Stimulated activated CD4-positive, alpha-beta T cell treated with anti-CD3 and anti-CD28 coated beads, Interleukin-12 subunit alpha, Interleukin-12 subunit beta, amount 100 ng/mL, for 24 hours (primary cell): ENCODE measurements at places on chromosomes 5 and 9.

GRCh38 chr5:156331181-156331580, 4.2 kb downstream of the SGCD start:
- DNase-seq: no peak

DNA sequence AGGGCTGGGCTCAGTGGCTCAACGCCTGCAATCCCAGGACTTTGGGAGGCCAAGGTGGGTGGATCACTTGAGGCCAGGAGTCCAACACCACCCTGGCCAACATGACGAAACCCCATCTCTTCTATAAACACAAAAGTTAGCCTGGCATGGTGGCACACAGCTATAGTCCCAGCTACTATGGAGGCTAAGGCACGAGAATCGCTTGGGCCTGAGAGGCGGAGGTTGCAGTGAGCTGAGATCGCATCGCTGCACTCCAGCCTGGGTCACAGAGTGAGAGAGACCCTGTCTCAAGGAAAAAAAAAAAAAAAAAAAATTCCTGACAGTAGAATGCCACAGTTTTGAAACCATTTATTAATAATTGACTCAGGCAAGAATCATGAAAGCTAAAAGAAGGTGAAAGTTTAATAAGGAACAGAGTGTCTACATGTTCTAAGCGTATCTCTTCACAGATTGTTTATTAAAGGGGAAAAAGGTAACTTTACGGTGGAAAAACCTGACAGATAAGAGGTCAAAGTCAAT, 5.7 kb upstream of the PTGR1 start:
- DNase-seq: no peak

- DNase-seq: no peak
Observed at GRCh38 chr9:35905912-35906679, at the start of gene HRCT1. Gene HRCT1, plus strand, starts transcription at chr9:35906202. Its CDS starts 86 bp downstream, at chr9:35906288.

DNA sequence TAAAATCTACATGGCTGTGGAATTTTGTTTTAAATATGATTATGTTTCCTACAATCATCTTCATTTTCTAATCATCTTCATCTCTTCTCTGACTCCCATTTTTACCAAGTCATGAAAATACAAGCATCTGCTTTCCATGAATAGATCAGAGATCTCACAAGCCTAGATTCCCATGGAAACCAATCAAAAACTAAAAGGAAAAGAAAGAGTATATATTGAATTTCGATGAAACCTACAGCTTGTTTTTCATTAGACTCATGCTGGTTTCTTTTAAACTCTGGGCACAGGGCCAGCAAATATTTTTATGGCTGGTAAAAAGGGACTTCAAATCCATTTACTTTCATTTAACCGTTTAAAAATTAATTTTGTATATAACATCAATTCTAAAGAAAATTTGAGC, 51.2 kb downstream of the INVS start:
- no peak for DNase-seq

- no peak for DNase-seq
Observed at GRCh38 chr9:92275541-92275940, 18.0 kb downstream of the IARS1 start.

DNA sequence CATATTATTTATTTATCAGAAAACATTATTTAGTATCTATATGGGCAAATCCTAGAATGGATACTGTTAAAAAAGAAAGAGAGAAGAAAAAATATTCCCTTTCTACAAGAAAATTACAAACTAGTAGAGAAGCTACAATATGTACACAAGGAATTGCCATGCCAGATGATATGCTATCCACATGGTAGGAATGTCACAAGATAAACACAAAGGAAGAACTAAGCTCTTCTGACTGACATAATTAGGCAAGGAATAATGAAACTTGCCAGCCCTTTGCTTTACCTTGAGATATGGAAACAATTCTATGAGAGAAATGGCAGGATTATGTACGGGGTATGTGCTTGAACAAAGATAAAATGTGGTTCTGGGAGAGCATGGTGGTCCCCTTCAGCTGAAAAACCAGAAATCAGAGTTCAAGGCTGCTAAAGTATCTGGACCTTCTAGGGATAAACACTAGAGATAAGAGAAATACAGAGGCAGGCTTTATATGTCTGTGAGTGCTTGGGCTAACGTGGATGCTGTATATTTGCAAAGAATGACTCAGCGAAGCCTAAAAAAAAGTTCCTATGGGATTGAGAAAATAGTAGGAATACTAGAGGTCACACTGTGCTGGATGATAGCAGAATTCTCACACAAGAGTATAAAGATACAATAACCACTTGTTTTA, 451.6 kb downstream of the TLE1 start:
- no peak for DNase-seq

GRCh38 chr5:56698463-56699381, 116.6 kb upstream of the MAP3K1 start:
- no peak for DNase-seq

DNA sequence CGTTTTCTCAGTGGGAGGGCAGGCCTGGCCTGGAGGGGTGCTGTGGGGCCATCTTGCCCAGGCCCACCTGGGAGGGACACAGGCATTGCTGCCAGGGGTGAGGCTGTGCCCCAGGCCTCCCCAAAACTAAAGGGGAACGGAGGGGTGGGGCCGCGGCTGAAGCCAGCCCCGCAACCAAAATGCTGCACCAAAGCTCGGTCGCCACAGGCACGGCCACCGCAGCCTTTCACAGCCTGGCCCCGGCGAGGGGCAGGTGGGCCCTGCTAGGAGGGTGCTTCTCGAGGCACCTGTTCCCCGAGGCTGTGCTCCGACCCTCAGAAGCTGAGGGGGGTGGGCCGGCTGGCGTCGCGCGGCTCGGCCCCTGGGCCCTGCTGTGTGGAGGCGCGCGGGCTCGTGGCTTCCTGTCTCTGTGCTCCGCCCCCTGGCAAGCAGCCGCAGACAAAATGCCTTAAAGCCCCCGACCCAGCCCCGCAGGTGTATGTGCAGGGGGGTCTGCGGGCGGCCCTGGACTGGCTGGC, 57.6 kb downstream of the JAK2 start:
- no peak for DNase-seq

GRCh38 chr5:122458278-122458872, 146.3 kb downstream of the SNCAIP start:
- no peak for DNase-seq

DNA sequence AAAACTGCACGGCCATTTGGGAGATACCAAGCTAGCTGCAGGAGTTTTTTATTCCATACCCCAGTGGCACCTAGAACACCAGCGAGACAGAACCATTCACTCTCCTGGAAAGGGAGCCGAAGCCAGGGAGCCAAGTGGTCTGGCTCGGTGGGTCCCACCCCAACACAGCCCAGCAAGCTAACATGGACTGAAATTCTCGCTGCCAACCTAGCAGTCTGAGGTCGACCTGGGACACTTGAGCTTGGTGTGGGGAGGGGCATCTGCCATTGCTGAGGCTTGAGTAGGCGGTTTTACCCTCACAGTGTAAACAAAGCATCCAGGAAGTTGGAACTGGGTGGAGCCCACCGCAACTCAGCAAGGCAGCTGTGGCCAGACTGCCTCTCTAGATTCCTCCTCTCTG, 108.9 kb upstream of the CHD1 start:
- no peak for DNase-seq

DNA sequence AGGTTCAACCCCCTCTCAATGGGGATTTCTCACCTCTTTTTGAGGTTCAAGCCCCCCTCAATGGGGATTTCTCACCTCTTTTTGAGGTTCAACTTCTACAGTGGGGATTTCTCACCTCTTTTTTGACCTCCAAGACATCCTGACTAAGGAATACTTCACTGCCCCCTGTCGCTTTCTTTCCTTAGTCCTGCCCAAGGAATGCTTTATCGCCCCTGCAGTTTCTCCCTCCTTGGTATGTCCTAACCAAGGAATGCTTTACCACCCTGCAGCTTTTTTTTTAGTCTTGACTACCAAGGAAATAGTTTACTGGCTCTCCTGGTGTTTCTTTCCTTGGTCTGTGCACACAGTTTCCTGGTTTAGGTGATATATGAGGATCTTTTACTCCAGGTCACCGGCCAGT, 9.6 kb upstream of the IRGM start:
- DNase-seq: no peak

DNA sequence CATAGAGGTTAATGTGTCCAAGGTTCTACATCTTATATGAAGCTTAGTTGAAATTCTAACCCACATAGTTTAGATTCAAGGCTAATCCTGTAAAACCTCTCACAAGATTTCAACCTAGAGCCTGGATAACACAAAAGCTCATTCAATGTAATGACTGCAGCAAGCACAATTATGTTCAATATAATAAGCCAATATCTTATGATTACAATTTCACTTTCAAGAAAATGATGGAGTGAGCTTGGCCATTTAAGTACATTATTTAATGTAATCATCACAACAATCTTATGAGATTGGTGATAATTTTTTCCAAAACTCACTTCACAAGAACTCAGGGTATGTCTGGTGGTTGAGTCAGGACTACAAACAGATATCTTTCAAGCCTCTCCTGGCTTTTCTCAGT, 1140.8 kb upstream of the WWC1 start:
- no peak for DNase-seq

GRCh38 chr9:110260911-110261310, 4.6 kb upstream of the TXN start:
- no peak for DNase-seq

- no peak for DNase-seq
Observed at GRCh38 chr5:147388184-147389108, 121.4 kb downstream of the DPYSL3 start.

DNA sequence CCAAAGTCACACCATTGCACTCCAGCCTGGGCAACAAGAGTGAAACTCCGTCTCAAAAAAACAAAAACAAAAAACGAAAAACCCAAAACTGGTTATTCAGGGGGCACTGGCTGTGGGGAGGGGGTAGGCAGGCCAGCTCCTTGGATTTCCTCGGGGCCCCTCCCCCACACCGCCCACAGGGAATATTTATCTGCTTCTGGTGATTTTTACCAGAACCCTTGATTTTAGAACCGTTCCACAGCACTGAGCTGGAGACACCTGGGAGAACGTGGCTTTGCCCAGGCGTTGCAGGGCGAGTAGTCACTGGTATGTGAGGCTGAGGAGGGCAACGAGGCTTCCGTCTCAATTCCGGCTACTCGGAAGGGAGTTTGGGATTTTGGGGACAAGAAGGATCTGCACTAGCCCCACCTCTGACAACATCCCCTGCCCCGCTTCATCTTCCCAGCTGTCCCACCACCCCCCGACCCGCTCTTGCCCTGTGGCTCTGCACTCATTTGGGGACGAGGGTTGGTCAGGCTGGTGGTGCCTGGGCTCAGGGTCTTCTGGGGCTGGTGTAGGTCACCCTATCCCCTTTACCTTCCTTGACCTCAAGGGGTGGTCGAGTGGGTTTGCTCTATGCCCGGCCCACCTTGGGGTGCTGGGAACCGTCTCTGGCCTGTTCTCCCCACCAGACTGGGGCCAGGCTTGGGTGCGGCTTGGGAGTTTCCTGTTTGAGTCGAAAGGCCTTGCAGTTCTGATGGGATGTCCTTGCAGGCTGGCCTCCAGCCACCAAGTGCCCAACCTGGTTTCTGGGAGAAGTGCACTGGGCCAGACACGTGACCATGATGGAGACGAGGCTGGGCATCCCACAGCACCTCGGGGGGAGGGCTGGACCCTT, 3.5 kb downstream of the AHRR start:
- no peak for DNase-seq

DNA sequence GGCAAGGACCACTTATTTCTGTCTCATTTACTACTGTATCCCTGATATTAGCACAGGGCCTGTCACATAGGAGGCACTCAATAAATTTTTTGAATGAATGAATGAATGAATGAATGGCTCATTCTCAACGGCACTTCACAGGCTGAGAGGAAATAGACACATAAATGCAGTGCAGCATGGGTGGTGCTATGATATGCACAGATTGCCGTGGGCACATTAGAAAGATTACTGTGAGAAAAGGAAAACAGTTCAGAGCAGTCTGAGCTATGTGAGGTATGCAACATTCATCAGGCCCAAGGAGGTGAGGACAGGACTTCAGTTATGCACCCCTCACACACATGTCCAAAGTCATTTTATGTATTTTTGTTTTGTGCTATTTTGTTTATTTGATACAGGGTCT, 6.4 kb upstream of the NOL6 start:
- DNase-seq: no peak
